Activated CD4-positive, alpha-beta T cell treated with anti-CD3 and anti-CD28 coated beads for 4 hours (primary cell): ENCODE measurements at places on chromosomes 7 and 10.

- DNase-seq, result no peak
These were observed 338 bp downstream of the SDK1 start for GRCh38 chr7:3301449-3301731.

DNA sequence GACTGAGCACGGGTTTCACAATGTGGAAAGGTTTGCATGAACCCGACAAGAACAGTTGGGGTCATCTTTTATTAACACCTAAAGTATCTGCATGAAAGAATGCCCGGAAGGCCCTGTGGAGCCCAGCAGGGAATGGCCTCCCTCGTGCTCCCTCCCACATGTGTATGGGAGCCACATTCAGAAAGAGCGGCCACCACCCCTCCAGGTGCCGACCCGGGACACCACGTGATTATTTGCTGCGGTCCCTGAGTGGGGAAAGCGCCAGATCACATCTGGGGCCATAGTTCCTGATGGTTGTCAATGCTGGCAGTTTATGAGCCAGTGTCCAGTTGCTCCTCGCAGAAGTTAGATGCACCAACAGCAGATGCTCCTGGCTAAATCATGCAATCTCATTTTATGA is 571.4 kb downstream of the TCERG1L start:
- no peak for DNase-seq

- no peak for DNase-seq
These were observed 404.1 kb upstream of the MKI67 start for GRCh38 chr10:128530301-128530700.

- DNase-seq, result no peak
These were observed 435.9 kb upstream of the PHF14 start for GRCh38 chr7:10537764-10538163.

DNA sequence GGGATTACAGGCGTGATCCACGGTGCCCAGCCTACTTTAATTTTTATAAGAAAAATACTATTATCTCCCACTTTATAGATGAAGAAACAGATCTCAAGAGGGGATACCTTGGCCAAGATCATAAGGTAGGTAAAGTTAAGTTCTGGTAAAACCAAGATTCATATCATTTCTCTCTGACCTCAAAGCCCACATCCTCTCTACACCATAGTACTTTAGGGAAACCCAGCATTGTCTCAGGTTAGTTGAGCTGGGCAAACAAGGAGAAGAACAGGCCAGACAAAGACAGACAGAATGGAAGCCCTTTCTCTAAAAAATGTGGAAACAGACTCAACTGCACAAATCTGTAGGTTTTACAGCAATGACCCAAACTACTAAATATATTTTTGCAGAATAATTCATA is 197.7 kb upstream of the FRMD4A start:
- no peak for DNase-seq

DNA sequence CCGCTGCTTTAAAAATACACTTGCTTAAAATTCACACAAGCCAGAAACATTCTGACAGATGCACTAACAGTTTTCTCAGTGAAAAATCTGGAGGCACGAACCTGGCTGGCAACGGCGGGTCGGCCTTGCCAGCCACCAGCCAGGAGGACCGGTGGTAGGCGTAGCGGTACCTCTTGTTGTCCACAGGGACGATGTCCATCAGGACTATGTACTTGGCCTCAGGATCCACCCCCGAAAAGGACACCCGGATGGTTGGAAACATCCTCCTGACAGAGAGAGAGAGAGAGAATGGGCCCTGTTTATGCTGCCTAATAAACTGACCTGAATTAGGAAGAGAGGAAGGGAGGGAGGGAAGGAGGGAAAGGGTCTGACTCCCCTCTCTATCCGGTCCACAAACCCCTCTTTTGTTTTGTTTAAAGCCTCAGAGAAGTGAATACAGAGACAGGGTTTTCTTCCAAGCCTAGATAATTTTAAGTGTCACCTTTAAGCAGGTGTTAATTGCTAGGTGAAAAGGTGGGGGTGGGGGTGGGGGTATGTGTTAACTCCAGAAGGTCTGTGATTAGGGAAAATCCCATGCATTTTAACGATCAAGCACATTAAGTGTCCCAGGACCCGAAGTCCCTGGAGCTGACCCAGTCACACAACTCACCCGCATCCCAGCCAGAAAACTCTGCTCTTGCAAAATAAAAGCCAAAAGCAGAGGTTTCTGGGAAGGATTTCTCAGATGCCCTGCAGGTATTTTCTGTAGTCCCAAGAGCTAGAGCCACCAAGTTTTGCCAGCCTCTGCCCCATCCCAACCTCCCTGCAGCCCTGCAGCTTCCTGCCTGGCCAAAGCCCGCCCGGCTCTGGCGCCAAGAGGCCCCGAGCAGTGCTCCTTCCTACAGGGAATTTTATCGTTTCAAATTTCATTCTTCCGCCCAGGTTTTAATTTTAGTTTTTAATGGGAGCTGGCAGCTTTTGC is 5.0 kb downstream of the TBX20 start:
- DNase-seq, result no peak

GRCh38 chr10:103066141-103067098 is 126.7 kb downstream of the NT5C2 start:
- no peak for DNase-seq

- DNase-seq, result no peak
These were observed 9.8 kb downstream of the ALOX5 start for GRCh38 chr10:45383682-45384330.

GRCh38 chr7:155513543-155514285 is 32.6 kb downstream of the CNPY1 start:
- DNase-seq, result no peak

- DNase-seq, result no peak
These were observed 4.5 kb upstream of the GPRIN2 start for GRCh38 chr10:46560952-46561351.

DNA sequence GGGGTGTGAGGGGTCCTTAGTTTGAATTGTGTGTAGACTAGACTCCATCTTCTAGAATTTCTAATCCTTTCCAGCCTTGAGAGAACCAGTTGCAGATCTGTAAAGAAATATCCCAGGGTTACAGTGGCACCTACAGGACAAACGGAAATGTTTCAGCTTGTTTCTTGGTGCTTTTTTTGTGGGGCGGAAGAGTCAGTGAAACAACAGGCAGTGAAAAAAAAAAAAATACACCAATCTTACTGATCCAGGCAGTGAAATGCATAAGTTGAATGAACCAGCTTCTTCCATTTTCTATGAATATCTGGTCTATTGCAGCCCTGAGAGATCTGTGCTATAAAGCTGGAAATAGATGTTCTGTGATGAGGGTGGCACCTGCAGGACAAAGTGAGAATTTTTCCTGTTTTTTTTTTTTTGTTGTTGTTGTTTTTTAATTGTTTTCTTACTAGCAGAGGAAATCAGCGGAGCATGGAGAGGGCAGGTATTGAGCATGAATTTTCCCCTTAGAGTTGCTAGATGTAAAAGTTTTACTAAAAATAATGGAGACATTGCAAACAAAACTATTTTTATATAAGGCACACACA is 81.9 kb upstream of the DYNC1I1 start:
- no peak for DNase-seq
